ENCODE measurements at places on chromosomes 5 and 9.

GRCh38 chr5:92644266-92644886 lies 936.6 kb downstream of the NR2F1-AS1 start:
- no peak for DNase-seq

- DNase-seq = no peak
These were observed 156.4 kb downstream of the CWC27 start for GRCh38 chr5:64925123-64925522.

DNA sequence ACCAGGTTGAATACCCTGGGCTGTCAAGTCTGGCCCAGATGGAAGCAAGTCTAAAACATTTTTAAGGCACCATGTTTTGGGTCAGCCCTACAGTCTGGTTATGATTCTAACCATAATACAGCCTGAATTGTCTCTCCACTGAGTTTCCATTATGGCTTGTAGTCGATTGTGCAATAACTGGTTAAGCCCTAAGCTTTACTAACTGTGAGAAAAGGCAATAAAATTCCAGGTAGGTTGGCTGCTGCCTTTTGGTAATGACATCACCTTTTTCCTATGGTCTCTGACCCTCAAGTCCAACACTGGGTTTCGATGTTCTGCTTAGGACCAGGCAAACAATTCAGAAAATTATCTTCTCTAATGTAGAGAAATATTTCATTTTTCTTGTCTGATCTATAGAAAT lies 243.3 kb downstream of the ACTL7B start:
- DNase-seq = no peak

GRCh38 chr5:156670615-156671014 lies 179.5 kb upstream of the PPP1R2B start:
- DNase-seq = no peak

GRCh38 chr9:71524516-71524915 lies 243.8 kb downstream of the CEMIP2 start:
- DNase-seq = no peak

DNA sequence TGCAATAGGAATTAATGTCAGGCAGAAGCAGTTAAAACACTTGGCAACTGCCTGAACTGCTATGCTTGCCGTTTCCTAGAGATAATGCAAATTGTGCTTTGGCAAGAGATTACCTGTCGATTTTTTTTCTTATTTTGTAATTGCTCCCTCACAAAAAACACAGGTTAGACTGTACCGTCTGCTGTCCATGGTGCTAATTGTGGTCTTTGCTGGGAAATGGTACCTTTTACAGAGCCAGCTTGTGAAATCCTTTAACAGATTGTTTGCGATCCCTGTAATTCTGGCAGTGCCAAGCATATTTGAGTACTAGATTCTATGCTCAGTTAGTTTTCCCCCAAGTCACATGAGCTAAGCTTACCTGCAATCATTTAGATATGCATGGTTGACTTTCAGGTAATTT lies 2125.8 kb upstream of the WWC1 start:
- DNase-seq = no peak
